ENCODE measurements at places on chromosomes 5 and 9.

GRCh38 chr9:36092509-36093215 lies 43.9 kb upstream of the GLIPR2 start:
- DNase-seq, result no peak

DNA sequence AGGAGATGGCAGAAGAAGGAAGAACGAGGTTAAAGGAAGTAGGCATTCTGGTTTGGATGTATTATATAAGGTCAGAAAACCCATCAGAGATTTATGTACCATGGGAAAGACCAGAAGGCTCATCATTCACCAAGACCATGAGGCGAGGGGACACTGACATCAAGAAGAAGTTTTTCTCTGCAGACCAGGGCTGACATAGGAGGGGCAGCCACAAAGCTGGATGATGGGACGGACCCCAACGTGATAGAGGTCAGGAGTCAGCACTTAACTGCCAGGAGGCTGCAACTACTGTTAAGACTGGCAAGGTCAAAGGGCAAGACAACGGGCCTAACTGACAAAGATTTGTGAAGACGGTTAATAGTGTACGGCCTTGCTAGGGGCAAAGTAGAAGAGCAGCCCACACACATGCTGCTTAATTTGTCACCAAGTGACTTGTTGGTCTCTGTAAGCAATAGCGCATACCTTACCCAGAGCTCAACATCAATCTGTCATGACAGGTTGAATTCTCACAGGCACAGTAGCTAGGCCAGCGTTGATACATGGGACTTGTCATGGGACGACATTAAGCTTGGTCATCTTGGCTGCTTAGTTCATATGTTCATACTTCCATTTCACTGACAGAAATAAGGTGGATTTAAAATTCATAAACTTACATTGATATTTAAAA lies 579.7 kb upstream of the CDH10 start:
- DNase-seq, result no peak

DNA sequence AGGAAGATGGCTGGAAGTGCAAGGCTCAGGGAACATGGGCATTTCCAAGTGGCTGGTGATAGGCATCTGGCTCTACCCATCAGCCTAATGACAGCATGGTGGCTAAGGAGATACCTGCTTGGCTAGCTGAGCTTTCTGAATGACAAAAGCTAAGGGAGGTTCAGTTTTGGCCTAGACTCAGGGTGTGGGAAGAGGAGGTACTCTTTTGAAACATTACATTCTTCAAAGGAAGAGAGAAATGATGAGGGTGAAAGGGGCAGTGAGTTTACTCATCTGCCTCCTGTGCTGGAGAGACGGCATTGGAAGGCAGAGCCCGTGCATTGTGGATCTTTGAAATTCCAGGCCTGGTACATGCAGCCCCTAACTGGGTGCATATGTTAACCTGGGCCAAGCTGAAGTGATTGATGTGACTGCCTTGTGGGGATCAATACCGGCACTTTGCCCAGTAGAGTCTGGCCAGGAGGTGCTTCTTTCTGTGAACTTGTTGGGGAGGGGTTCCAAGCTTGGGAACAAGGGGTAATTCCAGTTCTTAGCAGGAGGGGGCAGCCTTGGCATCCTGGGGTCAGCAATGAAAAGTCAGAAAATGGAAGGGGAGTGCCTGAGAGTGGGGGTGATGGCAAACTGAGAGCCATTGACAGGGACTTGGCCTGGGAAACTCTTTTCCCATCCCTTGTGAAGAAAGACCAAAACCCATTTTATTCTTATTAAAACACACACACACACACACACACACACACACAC lies 108.6 kb downstream of the ACER2 start:
- no peak for DNase-seq

DNA sequence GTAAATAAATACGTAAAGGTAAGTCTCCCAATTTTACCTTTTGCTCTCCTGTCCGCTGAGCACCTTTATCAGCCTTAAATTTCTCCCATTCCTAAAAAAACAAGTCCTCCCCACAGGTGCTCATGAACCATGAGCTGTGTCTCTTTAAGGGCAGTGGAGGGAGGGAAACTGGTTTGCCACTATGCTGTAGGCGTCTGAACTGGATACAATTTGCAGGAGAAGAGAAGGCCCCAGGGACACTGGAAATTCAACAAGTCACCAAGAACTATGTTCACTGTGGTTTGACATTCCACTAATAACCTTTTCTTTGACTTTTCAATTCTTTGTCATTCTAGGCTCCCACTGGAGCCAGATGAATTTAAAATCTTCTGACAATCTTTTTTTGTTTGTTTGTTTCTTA lies 72.2 kb downstream of the LHFPL2 start:
- no peak for DNase-seq

DNA sequence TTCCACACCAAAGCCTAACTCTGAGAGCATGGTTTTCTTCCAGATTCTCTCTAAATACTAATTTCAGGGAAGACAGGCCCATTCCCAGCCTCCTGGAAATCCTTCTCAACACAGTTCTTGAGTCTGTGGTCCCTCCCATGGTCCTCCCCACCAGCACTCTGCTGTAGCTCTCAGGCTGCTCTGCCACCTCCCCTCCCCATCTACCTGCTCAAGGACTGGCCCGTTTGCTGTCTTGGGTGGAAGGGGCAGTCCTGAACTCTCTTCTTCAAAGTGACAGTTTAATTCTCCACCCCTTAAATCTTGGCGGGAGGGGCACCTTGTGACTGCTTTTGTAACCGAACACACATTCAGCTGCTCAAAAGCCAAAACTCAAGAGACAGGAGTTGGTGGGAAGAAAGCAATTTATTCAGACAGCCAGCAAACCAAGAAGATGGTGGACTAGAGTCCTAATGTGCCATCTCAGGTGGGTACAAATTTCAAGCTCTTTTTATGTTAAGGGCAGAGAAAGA lies 7.6 kb upstream of the LCN15 start:
- DNase-seq, result no peak

GRCh38 chr5:116411101-116411571 lies 163.5 kb downstream of the SEMA6A start:
- DNase-seq, result no peak
